ENCODE measurements at places on chromosomes 1 and 21.

DNA sequence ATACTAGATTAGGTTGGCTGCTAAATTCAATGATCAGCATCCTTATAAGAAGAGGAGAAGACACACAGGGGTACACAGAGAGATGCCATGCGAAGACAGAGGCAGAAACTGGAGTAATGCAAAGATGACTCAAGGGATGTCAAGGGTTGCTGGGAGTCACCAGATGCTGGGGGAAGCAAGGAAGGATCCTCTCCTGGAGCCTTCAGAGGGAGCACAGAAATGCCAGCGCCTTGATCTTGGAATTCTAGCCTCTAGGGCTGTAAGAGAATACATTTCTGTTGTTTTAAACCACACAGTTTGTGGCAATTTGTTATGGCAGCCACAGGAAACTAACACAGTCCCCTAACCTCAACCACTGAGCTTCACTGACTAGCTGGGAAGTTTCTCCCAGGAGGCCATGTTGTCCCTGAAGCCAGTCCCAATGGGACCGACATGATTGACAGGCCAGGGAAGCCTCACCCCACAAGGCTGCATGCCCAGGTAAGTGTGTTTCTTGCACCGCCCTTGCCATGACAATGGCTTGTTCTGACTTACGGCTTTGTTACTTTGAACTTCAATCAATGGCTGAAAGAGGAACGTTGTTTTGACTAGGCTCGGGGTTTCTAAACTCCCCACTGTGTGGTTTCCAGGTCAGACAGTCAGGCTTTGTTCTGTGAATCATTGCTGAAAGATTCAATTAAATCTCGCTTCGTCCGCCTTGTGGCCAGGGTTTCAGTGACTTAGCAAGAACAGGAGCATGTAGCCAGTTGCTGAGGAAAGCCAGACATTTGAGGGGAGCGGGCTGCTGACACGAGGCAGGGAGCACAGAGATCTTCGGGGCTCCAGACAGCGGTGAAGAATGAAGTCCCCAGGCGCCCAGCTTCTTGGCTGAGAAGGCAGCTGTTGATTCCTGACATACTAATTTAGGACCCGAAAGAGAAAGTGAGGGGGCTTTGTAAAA is 62.3 kb downstream of the RUNX1 start:
- peak; percentile 77 for DNase-seq

DNA sequence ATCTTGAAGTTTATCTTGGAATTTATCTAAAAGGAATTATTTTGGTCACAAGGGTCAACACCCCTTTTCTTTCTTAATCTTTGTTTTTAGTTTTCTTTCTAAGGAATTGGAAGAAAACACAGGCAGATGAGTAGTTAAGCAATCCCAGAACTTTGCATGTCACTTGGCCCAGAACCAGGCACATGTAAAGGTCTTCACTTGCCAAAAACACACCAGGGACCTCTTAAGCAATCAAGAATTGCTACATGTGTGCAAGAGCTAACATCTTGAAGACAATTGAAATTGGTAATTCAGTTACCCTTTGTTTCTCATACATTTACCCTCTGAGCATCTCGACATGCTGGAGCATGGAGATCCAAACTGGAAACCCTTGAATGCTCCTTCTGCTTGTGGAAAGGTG is 114.2 kb downstream of the ZC3H11B start:
- DNase-seq = no peak

DNA sequence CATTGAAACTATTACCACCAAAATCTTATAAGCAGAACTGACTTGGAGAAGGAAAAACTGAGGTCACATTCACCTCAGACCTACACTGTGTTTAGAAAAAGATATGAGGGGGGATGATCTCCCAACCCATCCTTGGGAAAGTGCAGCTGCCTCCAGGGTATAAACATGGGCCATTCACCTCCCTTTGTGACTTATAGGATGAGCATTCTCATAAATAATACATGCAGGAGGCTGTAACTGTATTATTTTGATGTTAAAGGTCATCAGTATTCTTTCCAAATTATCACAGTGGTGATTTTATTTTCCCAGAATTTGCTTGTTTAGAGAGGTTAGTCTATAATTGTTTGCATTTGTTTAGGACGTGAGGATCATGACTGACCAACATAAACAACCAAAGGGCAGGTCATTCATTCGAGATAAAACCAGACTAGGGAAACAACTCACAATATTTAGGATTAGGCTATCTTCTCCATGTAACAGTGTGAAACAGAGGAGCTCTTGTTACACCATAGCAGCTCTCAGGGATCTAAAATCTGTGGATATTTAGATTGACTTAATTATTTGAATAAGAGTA is 109.2 kb upstream of the NR5A2 start:
- DNase-seq = no peak

- DNase-seq = no peak
These were observed 71.9 kb downstream of the LHX9 start for GRCh38 chr1:197989058-197989457.

DNA sequence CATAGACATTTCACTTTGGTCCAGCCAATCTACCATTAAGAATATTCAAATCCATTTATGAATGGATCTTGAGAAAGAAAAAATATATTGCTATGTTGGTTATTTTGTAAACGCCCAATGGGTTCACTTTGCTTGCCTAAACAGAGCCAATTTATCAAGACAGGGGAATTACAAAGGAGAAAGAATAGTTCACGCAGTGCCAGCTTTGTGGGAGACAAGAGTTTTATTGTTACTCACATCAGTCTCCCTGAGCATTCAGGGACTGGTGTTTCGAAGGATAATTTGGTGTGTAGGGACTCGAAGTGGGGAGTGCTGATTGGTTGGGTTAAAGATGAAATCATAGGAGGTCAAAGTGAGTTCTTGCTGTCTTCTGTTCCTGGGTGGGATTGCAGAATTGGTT is 135.3 kb downstream of the GABPA start:
- no peak for DNase-seq

DNA sequence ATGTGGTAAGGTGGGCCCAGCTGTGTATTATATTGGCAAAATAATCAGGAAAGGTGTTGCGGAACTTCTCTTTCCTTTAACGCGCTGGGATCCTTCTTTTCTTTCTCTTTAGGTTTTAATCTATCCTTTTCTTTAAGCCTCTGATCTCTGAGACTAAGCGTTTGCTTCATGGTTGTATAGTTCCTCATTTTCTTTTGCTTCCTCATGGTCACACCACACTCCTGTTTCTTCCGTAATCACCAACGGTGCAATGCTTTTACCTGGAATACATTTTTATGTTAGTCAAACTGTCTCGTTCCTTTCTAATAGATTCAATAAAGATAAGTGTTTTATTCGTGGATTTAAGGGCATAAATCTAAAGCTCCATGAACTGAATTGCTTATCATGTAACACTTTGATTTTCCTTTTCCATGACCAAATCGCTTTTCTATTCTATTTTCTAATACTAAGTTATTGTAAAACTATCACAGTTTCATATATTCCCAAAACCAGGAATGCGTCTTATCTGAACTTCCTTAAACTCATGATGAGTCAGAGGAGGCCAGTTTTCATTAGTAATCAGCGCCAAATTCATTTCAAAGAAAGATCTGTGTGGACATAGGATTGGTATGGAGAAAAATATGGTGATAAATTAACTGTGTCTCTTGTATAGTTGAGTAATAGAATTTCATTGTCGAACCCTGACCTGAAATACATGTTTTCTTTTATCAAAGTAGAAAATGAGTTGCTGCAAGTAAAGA is 12.2 kb downstream of the SDCCAG8 start:
- no peak for DNase-seq

DNA sequence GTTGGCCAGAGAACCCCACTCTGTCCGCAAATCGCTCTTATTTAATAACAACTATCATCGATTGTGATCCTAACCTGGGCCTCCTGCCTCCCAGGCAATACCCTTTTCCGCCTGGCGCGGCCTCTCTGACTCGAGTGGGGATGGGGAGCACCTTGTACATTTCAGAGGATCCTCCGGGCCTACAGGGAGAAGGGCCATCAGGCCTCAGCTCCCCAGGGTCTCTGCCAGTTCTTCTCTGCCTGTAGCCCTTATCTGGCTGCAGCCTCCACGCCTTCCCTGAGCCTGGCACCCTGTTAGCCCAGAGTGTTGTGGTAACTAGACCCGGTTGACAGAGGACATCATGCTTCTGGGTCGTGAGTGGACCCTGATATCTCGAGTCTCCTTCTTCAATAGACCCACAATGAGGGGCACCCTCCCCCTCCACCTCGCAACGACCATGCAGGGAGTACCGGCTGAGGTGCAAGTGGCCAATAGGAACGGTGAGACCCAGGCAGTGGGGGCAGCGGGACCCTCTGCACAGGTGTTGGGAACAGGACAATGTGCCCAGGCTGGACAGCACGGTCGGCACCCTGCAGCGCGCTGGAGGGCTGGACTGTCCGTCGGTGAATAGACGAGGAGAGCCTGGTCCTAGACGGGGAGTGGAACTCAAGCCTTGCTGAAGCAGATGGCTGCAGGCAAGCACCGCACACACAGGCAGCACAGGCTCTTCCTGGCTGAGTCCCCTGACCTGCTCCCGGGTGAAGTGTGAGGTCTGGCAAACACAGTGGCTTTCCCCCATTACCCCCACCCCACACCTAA is 7.1 kb upstream of the CRYBG2 start:
- DNase-seq = no peak

DNA sequence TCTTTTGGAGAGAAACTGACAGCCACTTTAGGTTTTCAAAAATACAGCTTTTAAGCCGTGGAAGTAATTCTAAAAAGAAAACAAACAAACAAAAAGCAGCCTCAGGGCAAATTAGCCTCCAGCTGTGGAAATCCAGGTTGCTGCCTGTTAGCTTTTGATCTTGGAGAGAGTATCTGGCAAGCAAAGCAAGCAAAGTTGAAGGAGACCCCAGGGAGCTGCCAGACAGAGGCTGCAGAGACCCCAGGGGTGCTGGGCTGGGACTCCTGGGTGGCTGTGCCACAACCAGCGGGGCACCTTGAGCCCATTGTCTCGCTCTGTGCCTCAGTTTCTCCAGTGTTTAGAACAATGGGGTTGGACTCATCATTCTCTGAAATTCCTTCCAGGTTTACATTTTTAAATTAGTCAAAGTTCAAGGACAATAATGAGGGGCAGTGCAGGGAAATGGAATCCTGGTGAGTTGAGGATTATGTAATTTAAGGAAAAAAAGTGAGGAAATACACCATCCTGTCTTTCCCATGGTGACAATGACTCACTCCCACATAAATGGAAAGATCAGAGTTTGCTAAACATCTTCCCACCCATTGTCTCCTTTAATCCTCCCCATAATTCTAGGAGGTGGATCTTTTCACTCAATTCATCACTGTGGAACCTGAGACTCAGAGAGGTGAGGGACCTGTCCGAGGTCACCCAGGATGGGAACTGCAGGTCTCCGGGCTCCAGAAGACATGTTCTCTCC is 480.5 kb downstream of the MATN1 start:
- DNase-seq = no peak
